Prostate gland (tissue), 2 donors: ENCODE measurements at places on chromosomes 1 and 21. TPM values are rescaled to one million over a fixed set of nuclear protein-coding genes. Genes with fewer than 3 reads are reported as not detected.

Gene C1orf167
- total RNA-seq = 10.0 TPM

Gene LCE6A
- total RNA-seq = not detected

Gene TOE1
- total RNA-seq = 15.7 TPM

Gene MEX3A
- total RNA-seq = 3.3 TPM

Gene SLC16A4
- 1.7 TPM for total RNA-seq

Gene C1orf21
- total RNA-seq = 79.3 TPM

Gene CCDC190
- total RNA-seq = 0.14 TPM

Gene FAM229A
- total RNA-seq = 24.2 TPM

Gene DIO1
- total RNA-seq = not detected

Gene LCK
- total RNA-seq = 4.4 TPM

DNA sequence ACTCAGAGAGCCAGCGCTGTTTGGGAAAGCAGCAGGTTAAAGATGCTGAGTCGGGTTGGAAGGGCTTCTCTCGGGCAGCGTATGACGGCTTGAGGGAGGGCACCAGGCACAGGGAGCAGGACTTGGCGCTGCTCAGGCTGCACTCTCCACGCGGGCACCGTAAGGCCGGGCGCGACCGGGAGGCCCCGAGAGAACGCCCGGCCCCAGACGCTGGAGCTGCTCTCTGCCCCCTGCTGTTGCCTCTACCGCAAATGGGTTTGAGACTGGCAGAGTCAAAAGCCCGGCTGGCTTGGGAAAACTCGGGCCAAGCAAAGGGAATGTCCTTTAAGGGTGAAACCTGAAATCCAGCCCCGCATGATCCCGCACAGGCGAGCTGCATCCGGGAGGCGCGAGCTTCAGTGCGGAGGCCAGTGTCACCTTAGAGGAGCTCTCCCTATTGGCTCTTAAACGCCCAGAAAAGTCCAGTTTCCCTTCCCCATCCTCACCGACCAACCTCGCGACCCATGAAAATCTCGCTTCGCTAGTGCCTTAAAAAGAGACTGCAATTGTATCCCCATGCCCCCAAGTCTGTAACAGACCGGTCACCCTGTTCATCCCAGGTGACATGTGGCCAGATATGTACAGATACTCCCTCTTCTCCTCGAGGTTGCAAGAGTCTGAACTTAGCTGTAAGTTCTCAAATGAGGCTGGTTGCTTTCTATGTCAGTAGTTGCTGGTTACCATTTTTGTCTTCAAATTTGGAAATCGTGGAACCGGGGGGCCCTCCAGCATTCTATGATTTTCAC is 1.1 kb downstream of the PRRX1 start:
- H3K4me3 ChIP-seq = peak overlapping the region; percentile 45
- no peaks in the 10 kb centered on the region for H3K36me3 ChIP-seq
- DNase-seq = no peak
- peak overlapping the region; percentile 82 for H3K27ac ChIP-seq

DNA sequence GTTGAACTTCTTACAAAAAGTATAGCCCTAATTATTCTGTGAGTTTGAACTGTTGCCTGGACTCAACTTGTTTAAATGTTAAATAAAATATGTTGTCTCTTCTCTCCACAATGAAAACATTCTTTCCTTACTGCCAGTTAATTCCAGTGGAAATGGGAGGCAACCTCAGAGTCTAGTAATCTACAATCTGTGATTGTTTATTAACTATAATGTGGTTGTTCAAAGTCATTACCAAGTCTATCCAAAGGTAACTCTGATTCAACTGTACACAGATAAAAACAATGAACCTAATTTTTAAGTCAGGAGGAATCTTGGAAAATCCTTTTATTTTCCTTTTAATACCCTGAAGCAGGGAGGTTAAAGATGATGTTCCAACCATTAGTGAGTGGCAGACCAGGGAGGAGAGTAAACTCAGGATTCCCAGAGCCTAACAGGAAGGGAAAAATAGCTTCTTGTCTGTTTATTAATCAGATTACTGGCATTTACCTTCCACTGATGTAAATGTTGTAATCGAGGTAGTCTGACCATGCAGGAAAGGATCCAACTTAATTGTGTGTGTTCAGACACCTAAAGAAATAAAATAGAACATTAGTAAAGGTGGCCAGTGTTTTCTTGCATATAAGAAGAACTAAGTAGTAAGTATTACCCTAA is 57.1 kb upstream of the TBX15 start:
- H3K27me3 ChIP-seq = no peaks in the 10 kb centered on the region
- H3K36me3 ChIP-seq = no peaks in the 10 kb centered on the region

- no peaks in the 10 kb centered on the region for H3K36me3 ChIP-seq
- no peaks in the 10 kb centered on the region for H3K4me1 ChIP-seq
- DNase-seq = no peak
These were observed 1.6 kb downstream of the CLIC6 start for GRCh38 chr21:34670220-34670961.

- no peak overlapping the region for H3K4me3 ChIP-seq
- no peaks in the 10 kb centered on the region for H3K36me3 ChIP-seq
- DNase-seq = peak; percentile 47
- peaks cover 6% of the 10 kb centered on the region for H3K4me1 ChIP-seq
- no peak overlapping the region for H3K27ac ChIP-seq
These were observed 10.1 kb upstream of the TFF1 start for GRCh38 chr21:42376338-42376982.

GRCh38 chr1:3270403-3271245 is 183.8 kb upstream of the ARHGEF16 start:
- H3K27ac ChIP-seq = no peak overlapping the region
- H3K36me3 ChIP-seq = no peaks in the 10 kb centered on the region
- peaks cover 4% of the 10 kb centered on the region for H3K27me3 ChIP-seq
- DNase-seq = no peak

- no peak for DNase-seq
- peak overlapping the region; percentile 47 for H3K4me3 ChIP-seq
- peak overlapping the region; percentile 84 for H3K27ac ChIP-seq
- H3K36me3 ChIP-seq = no peaks in the 10 kb centered on the region
- H3K27me3 ChIP-seq = no peaks in the 10 kb centered on the region
These were observed 2.8 kb downstream of the ANKRD34A start for GRCh38 chr1:145961425-145962156.

- no peaks in the 10 kb centered on the region for H3K4me1 ChIP-seq
- DNase-seq = no peak
- no peaks in the 10 kb centered on the region for H3K27me3 ChIP-seq
- H3K36me3 ChIP-seq = no peaks in the 10 kb centered on the region
- no peak overlapping the region for H3K27ac ChIP-seq
These were observed 141.3 kb downstream of the NRIP1 start for GRCh38 chr21:14923468-14923867.

DNA sequence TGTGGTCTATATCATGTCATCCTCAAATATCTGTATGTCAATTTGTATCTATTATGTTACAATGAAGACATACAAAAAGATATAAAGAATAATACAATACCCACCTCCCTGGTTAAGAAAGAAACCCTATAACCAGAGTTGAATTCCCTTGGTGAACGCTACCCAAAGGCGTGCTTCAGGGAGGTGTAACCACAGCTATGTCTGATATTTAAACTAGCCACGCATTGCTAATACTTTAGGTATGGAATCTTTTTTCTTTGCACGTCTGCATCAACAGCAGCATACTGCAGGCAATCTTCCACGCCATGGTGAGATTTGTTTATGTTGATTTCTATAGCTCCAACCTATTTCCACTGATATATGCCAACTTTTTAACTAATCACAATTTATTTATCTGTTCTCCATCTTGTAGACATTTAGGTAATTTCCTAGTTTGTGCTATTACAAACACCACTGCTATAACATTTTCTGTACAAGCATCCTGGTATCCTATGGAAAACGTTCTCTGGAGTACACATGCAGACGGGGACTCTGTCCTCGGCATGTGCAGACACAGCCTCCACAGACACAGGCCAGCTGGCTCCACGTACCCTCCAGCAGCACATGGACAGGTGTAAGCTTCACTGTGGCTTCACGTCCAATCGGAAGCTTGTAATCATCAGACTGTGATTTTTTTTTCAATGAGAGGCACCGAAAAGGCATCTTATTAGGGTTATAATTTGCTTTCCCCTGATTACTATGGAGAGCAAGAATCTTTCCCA is 58.5 kb downstream of the HSF2BP start:
- no peak overlapping the region for H3K27ac ChIP-seq
- no peak overlapping the region for H3K4me3 ChIP-seq
- H3K27me3 ChIP-seq = no peaks in the 10 kb centered on the region
- H3K36me3 ChIP-seq = no peaks in the 10 kb centered on the region
- no peaks in the 10 kb centered on the region for H3K4me1 ChIP-seq
- DNase-seq = no peak

GRCh38 chr21:29164323-29164942 is 34.0 kb downstream of the MAP3K7CL start:
- H3K27ac ChIP-seq = no peak overlapping the region
- H3K36me3 ChIP-seq = no peaks in the 10 kb centered on the region
- no peak for DNase-seq

DNA sequence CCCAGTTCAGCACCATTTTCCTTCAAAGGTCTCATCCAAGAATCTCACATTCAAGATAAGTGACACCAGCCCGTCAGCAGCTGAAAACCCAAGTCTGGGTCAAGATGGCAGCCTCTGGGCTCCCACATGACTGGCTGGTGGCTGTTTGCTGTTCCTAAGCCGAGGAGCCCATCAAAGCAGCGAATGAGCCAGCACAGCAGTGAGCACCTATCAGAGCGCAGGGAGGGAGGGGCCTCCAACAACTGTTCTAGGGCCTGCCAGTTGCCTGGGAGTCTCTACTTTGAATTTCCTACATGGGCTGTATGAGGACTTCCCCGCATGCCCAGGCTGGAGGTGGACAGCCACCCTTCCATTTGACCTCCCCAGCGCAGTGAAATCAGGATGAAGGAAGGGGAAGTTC is 102.7 kb downstream of the ADARB1 start:
- H3K4me1 ChIP-seq = no peaks in the 10 kb centered on the region
- DNase-seq = no peak
- H3K27ac ChIP-seq = no peak overlapping the region
- H3K36me3 ChIP-seq = no peaks in the 10 kb centered on the region

DNA sequence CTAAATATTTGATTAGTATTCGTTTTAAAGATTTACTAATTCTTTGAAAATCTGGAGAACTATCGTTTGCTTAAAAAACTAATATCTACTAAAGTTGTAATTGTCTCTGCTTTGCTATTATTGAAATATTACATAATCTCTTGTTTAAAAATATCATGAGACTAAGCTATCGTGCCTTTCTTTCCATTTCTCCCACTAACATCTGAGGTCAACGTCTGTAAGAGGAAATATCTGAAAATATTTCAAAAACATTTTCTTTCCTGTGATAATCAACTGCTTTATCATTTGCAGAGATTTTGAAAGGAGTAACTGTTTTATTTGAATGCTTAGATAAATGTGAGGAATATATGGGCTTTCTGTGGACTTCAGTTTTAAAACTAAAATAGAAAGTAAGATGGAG is 694.1 kb downstream of the USP25 start:
- DNase-seq = no peak
- no peaks in the 10 kb centered on the region for H3K36me3 ChIP-seq
- peak overlapping the region; percentile 79 for H3K27ac ChIP-seq
- H3K27me3 ChIP-seq = no peaks in the 10 kb centered on the region

GRCh38 chr21:42313501-42313969 is 1.7 kb downstream of the TFF3 start:
- H3K4me3 ChIP-seq = no peak overlapping the region
- peaks cover 11% of the 10 kb centered on the region for H3K4me1 ChIP-seq
- no peak for DNase-seq
- H3K27me3 ChIP-seq = no peaks in the 10 kb centered on the region
- H3K27ac ChIP-seq = no peak overlapping the region

- no peaks in the 10 kb centered on the region for H3K36me3 ChIP-seq
- H3K27ac ChIP-seq = no peak overlapping the region
- DNase-seq = no peak
These were observed 18.7 kb downstream of the RPE65 start for GRCh38 chr1:68431076-68431475.

- H3K36me3 ChIP-seq = no peaks in the 10 kb centered on the region
- DNase-seq = peak; percentile 43
- H3K27ac ChIP-seq = no peak overlapping the region
- H3K4me3 ChIP-seq = no peak overlapping the region
These were observed 61.2 kb upstream of the MCOLN3 start for GRCh38 chr1:85109475-85109874.

DNA sequence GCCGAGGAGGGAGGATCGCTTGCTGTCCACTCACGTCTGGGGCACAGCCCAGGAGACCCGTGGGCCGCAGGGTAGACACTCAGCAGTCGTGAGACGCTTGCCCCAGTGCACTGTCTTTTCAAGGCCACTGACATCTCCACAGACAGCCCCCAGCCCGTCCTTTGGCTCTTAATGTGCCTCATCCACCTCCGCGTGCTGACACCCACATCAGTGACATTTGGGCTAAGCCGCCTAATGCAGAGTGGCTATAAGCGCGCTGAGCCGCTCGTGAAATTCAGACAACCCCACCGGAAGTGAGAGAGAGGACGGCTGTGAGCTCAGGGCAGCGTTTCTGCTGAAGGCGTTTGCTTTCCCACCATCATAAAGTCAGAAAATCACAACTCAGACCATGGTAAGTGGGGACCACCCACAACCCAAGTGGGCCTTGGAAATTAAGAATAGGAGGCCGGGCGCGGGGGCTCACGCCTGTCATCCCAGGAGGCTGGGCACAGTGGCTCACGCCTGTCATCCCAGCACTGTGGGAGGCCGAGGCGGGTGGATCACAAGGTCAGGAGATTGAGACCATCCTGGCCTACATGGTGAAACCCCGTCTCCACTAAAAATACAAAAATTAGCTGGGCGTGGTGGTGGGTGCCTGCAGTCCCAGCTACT is 8.4 kb downstream of the SLC35E2B start:
- DNase-seq = no peak
- no peak overlapping the region for H3K27ac ChIP-seq
- H3K36me3 ChIP-seq = no peaks in the 10 kb centered on the region
- H3K4me3 ChIP-seq = no peak overlapping the region
- no peaks in the 10 kb centered on the region for H3K27me3 ChIP-seq

GRCh38 chr1:108701176-108701849 is 9.2 kb downstream of the PRPF38B start:
- H3K27me3 ChIP-seq = no peaks in the 10 kb centered on the region
- no peaks in the 10 kb centered on the region for H3K36me3 ChIP-seq
- H3K4me3 ChIP-seq = no peak overlapping the region
- DNase-seq = no peak
- H3K4me1 ChIP-seq = peaks cover 5% of the 10 kb centered on the region
- no peak overlapping the region for H3K27ac ChIP-seq

DNA sequence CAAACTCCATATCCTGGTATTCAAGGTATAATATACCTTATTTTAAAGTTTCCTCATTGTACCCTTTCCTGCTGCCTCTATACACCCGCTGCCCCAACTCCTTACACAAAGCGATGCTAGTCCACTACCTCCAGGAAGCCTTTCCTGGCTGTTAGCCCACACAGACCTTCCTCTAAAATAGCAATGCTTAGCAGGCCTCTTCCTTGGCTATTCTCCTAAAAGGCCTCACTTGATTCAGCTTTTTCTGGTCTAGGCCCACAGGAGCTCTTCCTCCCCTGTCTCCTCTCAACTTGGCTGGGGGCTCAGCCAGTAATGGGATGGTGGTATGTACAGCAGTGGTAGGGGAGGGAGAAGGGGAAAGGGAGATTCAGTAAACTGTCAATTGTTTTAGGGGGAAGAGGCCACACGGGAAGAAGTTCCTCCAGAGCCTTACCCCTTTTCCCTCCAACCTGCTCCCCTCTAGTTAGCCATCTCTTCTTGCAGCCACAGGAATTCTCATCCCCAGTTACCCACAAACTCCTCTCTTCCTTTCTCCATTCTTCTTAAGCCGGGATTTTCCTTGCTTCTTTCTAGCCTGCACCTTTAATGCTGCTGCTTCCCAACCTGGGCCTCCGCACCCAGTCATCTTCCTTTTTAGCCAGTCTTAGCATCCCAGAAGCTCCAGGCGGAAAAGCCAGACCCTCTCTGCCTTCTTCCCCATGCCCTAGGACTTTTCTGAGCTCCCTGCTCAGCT is 2.6 kb downstream of the LRRC41 start:
- H3K27me3 ChIP-seq = no peaks in the 10 kb centered on the region
- H3K4me3 ChIP-seq = peak overlapping the region; percentile 92
- DNase-seq = peak; percentile 8
- peak overlapping the region; percentile 96 for H3K27ac ChIP-seq
- H3K4me1 ChIP-seq = peaks cover 12% of the 10 kb centered on the region
- H3K36me3 ChIP-seq = peaks cover 6% of the 10 kb centered on the region
